ENCODE measurements at places on chromosomes 12 and 14. TPM values are rescaled to one million over a fixed set of nuclear protein-coding genes. Genes with fewer than 3 reads are reported as not detected.

OR4Q2 gene
- total RNA-seq, result not detected

GLT8D2 gene
- 0.21 TPM for total RNA-seq

PPP1R13B gene
- total RNA-seq, result 4.0 TPM

SLC5A8 gene
- not detected for total RNA-seq

CIDEB gene
- 0.12 TPM for total RNA-seq

SLC6A12 gene
- total RNA-seq, result 0.51 TPM
